ENCODE measurements at places on chromosomes 4 and X.

DNA sequence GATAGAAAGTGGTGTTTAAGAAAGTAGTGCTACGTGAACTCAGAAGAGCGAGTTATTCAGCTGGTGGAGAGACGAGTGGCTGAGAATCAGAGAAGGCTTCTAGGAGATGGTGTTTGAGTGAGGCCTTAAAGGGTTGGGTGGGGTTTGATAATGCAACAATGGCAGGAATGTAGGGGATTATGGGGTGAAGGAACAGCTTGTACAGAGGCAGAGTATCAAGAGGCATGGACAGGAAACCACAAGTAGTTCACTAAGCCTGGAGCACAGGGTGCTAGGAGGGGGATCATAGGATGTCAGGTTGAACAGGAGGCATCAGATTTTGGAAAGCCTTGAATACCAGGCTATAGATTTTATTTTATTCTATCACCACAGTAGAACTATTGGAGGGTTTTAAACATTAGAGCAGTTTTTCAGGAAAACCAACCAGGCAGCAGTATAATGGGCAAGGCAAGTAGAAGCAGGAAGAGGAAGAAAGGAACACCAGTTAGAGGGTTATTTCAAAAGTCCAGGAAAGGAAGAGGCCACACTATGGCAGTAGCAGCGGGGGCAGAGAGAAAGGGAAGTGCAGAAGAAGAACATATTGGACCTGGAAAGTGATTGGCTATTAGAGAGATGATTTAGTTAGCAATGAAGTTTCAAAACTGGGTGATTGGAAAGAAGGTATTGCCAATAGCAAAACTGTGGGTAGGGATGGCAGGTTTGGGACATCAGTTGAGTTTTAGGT lies 99.2 kb downstream of the DOCK11 start:
- DNase-seq = no peak

- DNase-seq = no peak
Observed at GRCh38 chr4:181761156-181761555, 482.0 kb upstream of the TENM3 start.

DNA sequence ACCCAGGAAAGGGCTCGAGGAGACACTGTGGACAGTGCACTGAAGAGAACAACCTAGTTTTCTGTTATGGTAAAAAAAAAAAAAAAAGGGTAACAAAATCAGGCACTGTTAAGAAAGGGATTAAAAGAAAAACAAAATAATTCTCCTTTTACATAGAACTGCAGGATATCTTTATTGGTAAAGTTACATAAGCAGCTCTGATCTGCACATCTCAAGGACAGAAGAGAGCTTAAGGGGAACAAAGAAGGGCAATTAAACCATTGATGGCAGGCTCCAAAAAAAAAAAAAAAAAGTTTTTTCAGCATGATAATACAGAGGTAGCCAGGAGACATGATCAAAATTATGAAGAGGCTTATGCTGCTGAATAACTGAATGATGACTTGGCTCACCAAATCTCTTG lies 85.0 kb downstream of the HDAC8 start:
- DNase-seq = no peak

DNA sequence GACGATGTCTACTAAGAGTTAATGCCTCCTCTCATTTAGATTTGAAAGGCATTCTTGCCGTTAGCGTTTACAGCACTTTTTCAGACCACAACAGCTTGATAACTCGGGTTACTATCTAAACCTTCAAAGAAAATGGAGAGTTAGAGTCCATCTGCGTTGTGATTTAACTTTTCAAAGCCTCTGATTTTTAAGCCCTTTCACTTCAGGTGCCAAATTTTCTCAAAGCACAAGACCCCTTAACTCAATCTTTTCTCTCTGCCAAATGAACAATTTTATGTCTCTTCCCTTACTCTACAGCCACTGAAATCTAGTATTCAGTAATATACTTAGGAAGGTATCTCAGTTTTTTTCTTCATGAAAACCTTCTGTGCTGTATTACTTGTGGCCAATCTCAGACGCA lies 310.5 kb downstream of the TENM3 start:
- DNase-seq = no peak

DNA sequence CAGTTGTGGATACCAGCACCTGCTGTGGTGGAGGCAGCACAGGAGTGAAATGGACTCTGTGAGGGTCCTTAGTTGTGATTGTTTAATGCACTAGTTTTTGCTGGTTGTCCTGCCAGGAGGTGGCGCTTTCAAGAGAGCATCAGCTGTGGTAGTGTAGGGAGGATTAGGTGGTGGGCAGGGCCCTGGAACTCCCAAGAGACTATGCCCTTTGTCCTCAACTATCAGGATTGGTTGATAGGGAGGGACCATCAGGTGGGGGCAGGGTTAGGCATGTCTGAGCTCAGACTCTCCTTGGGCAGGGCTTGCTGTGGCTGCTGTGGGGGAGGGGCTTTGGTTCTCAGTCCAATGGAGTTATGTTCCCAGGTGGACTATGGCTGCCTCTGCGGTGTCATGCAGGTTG lies 121.9 kb downstream of the RRAGB start:
- DNase-seq = no peak

DNA sequence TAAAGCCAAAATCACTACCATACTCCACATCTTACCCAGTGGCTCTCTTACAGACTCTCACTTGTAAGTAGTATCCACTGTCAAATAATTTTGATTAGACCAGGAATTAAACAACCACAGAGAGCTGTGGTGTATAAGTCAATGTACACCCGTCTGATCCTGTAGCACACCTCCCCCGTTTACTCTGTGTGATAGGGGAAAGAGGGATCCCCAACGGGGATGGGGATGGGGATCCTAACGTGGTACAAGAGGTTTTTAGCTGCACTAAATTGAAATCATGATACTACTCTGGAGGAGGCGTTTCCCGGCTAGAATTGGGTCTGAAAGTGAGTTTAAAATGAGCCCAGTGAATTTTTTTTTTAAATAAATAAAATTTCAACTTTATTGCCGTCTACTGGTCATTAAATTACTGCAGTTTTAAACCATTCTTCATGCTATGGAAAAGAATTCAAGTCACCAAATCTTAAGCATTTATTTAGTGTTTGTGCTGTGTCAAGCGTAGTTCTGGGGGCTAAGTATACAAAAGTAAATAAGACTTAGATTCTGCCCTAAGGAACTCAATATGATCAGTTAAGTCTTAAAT lies 76.6 kb downstream of the INTS12 start:
- DNase-seq = no peak

DNA sequence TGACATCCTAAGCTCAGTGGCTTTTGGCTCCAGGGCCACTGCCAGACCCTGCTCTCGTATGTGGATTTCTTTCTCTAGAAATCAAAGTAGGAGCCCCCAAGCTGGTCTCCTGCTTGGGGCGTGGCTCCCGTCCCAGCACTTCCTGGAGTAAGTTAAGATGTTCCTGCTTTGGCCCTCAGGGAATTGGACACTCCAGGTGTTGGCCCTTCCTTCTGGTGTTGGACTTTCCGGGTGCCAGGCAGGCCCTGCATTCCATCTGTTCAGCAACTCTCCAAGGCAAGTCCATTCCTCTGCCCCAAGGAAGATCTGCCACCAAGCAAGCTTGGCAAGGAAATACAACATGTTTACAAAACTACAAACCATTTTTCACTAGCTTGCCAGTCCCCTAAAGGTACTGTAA lies 22.1 kb upstream of the GPC4 start:
- DNase-seq = no peak

GRCh38 chrX:110062919-110063318 lies 60.0 kb downstream of the TMEM164 start:
- DNase-seq = no peak

DNA sequence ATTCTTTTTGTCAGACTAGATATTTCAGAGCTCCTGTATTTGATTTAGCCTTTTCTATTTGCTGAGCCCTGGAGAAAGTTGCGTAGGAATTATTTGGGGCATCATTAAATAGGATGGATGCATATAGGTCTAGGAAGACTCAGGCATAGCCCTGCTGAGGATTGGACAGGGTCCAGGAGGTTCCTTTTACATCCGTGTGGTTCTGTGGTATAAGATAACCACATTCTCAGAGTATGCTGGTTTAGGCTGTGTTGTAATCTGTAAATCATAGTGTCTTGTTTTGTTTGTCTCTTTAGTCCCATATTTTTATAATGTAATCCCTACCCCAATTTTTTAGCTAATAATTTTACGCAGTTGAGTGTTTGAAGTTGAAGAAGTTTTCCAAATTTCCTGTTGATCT lies 513.7 kb downstream of the RPA4 start:
- no peak for DNase-seq

GRCh38 chrX:126929071-126929470 lies 109.5 kb downstream of the PRR32 start:
- DNase-seq = no peak

DNA sequence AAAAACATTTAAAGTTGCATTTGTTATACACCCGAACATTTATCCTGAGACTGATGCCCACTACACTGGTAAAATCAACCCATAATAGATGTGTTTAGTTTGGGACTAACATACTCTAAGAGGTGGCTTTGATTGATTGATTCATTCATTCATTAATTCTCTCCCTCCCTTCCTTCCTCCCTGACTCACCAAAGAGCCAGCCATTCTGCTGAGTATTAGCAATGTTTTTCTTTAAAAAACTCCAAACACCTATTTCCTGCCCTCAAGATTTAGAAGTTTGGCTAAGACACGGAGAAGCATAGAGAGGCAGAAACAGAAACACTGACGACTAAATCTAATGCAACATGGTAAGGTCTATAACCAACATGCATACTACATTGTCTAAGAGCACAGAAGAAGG lies 88.9 kb downstream of the RASL11B start:
- DNase-seq = no peak

GRCh38 chr4:150149381-150149780 lies 71.1 kb downstream of the DCLK2 start:
- DNase-seq = no peak

GRCh38 chr4:58209551-58209950 lies 1099.4 kb upstream of the IGFBP7 start:
- DNase-seq = no peak

GRCh38 chr4:157674699-157675098 lies 454.2 kb downstream of the GRIA2 start:
- no peak for DNase-seq

DNA sequence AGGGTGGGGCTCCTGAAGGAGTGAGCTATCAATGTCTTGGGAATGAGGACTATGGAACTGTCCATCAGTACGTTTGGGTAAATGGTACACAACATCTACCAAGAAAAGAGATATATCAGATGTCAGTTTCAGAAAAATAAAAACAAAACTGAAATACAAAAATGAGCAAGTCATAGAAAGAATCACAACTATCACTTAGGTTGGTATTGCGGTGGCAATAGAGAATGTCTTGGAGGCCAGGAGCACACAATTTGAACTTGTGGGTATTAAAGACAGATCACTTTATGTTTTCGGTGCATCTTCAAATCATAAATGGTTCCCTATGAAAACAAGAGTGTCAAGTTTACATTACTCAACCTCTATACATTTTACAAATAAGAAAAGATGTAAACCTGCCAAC lies 176.8 kb downstream of the CHM start:
- no peak for DNase-seq

- DNase-seq = no peak
Observed at GRCh38 chr4:183012879-183013729, 86.0 kb upstream of the WWC2 start.

GRCh38 chr4:102420563-102421398 lies 75.5 kb upstream of the SLC39A8 start:
- DNase-seq = no peak

DNA sequence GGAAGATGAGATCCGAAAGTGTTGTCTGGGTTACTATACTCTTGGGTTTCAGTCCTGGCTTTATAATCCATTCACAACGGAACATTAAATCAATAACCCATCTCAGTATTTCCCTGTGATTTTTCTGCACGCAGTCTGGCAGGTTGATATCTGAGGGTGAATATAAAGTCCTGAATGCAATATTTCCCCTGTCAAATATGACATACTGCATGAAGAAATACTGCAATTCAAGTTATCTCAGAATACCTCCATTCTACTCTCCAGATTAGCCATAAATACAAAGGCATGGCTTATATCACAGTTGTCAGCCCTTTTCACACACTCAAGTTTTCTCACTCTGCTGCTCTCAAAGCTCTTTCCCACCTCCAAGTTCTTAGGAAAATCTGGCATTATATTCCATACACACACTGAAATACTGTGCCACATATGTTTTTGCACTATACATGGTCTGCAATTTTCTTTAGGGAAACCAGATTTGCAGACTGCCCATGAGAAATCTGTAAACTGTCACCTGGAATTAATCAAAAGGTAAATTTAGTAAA lies 64.7 kb downstream of the WDFY3 start:
- DNase-seq = no peak

DNA sequence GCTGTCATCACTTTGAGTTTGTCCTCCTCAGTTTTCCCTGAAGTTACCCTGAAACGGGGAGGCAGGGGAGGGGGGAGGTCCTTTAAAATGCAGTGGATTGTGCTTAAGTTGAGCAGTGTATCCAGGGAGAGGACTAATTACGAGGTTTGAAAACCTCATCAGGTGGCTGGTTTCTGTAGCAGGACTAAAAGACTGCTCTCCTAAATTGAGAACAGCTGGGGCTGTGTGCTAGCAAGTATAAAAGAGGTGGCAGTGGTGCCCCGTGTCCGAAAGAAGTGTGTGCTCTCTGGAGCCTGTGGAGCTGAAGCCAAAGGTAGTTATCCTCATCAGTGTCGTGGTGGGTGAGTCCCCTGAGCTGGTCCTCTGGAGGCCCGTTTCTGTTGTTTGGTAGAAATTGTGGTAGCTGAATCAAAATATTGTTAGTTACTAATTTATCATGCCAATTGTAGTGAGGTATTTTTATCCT lies 37.2 kb upstream of the CYP2U1 start:
- no peak for DNase-seq

- no peak for DNase-seq
Observed at GRCh38 chr4:10715135-10715534, 30.6 kb upstream of the CLNK start.

DNA sequence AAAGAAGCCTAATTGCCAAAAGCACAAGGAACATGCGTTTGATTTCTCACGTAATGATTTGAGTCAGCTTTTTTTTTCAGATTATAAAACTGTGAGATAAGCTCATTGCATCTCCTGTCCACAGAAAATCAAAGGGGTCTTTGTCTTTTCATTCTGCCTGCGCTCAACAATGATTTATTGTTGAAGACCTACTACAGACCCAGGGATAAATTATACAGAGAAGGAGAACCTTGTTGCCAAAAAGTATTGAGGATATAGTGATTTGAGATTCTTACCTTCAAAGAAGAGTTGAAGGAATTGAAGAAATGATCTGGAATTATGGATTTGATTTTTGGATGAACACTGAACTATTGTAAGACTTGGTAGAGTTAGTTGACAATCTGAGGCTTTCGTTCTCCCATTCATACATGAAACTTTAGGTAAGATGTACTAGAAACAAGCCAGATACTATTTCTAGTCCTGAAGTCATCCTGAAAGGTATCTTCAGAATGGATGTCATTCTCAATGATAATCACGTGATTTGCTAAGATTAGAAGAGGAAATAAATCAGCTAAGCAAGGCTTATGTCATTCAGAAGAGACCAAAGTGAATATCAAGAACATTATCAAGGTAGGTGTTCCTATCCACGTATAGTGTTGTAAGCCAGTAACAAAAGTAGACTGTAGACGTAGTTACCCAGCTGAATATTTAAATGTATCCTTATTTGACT lies 71.1 kb upstream of the SCOC start:
- no peak for DNase-seq

GRCh38 chr4:101756181-101756580 lies 34.3 kb upstream of the BANK1 start:
- no peak for DNase-seq

All from stimulated activated CD4-positive, alpha-beta T cell treated with anti-CD3 and anti-CD28 coated beads, TNF-alpha, amount 100 ng/mL, for 1 hour (primary cell).